Upper lobe of left lung (tissue), 6 donors: ENCODE measurements at places on chromosomes 4 and X. TPM values are rescaled to one million over a fixed set of nuclear protein-coding genes. Genes with fewer than 3 reads are reported as not detected.

DNA sequence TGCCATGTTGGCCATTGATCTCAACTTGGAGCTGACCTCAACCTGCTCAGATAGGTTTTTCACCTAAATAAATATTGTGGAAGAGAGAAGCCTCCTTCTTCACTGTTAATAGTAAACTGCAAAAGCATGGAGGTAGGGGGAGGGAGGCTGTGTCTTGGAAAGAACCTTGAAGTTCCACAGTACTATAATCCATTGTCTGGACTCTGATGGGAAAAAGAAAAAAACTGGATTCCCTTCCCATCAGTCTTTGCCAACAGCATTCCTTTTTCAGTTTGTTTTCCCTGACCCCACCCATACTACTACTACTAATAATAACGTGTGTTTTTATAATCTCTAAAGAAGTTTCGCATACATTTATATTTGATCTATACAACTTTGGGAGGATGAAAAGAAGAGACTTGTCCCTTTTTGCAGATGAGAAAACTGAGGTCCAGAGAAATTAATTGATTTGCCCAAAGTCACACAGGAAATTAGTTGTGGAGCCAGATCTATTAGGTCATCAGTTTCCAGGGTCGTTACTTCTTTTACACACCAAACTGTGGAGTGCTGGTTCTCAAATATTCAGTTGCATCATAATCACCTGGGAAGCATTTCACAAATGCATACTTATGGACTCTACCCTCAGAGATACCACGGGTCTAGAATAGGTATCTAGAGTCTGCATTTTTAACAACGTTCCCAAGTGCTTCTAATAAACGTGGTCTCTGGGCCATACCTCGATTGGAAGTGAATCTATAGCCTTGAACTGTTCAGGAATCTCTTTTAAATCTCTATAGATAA, 59.1 kb downstream of the LUZP4 start:
- no peaks in the 10 kb centered on the region for H3K36me3 ChIP-seq
- no peaks in the 10 kb centered on the region for H3K27me3 ChIP-seq
- H3K4me1 ChIP-seq, result peaks cover 15% of the 10 kb centered on the region
- no peak overlapping the region for H3K4me3 ChIP-seq

DNA sequence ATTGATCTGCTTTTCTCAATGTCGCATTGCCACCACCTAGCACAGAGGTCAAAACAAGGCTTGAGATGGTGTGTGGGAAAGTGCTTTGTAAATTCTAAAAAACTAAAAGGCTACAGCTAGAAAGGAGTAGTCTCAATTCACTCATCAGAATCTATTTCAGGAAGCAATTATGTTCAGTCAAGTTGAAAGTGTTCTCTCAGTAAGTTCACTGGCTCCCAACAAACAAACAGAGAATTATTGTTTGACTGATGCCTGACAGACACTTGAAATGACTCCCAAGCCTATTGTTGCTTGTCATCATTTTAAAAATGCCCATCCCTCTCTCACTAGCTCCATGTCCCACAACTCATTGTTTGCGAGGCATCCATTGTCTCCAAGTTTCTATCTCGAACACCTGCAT, 419.6 kb upstream of the CPEB2 start:
- no peak overlapping the region for H3K4me3 ChIP-seq
- no peaks in the 10 kb centered on the region for H3K4me1 ChIP-seq
- no peaks in the 10 kb centered on the region for H3K27me3 ChIP-seq
- no peaks in the 10 kb centered on the region for H3K36me3 ChIP-seq
- DNase-seq, result no peak
- H3K27ac ChIP-seq, result no peak overlapping the region

- no peaks in the 10 kb centered on the region for H3K4me1 ChIP-seq
- DNase-seq, result no peak
- H3K4me3 ChIP-seq, result no peak overlapping the region
These were observed 15.3 kb downstream of the AMER1 start for GRCh38 chrX:64190136-64190740.

The SGMS2 gene
- 222 TPM for total RNA-seq

DNA sequence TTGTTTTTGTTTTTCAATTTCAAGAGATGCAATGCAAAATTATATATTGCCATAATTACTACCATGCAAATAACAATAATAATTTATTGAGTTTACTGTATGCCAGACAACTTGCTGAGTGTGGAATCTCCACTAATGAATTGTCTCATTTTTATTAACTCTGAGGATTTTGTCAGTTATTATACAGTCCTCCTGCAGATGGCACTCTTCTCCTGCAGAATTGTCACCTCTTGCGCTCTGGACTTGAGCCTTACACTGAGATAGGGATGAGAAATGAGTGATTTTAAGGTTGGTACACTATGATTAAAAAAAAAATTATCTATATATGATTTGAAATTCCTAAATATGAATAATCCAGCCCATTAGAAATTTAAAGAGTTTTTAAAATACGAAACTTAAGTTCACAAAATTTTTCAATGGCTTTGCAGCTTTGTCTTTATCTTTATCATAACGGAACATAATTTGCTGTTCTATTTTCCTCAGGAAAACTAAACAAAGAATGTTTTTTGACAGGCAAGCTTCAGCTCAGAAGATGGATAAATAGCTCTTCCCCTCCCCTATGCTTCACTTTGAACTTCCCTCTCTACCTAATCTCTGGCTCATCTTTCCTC, 12.7 kb upstream of the PAQR3 start:
- H3K27me3 ChIP-seq, result no peaks in the 10 kb centered on the region
- no peak overlapping the region for H3K4me3 ChIP-seq
- DNase-seq, result no peak
- no peaks in the 10 kb centered on the region for H3K4me1 ChIP-seq
- no peaks in the 10 kb centered on the region for H3K36me3 ChIP-seq
- H3K27ac ChIP-seq, result no peak overlapping the region

- no peak overlapping the region for H3K27ac ChIP-seq
- no peaks in the 10 kb centered on the region for H3K4me1 ChIP-seq
- H3K27me3 ChIP-seq, result no peaks in the 10 kb centered on the region
- H3K4me3 ChIP-seq, result no peak overlapping the region
- no peak for DNase-seq
These were observed 167.5 kb downstream of the PALLD start for GRCh38 chr4:168664242-168664891.

- DNase-seq, result peak; percentile 64
- no peaks in the 10 kb centered on the region for H3K36me3 ChIP-seq
- no peak overlapping the region for H3K4me3 ChIP-seq
- no peak overlapping the region for H3K27ac ChIP-seq
- peaks cover 11% of the 10 kb centered on the region for H3K27me3 ChIP-seq
These were observed 5.2 kb downstream of the CPZ start for GRCh38 chr4:8597791-8598190.

GRCh38 chrX:155218777-155219176, 2.5 kb downstream of the VBP1 start:
- no peak for DNase-seq
- no peaks in the 10 kb centered on the region for H3K27me3 ChIP-seq
- H3K4me3 ChIP-seq, result no peak overlapping the region
- H3K27ac ChIP-seq, result no peak overlapping the region
- H3K4me1 ChIP-seq, result peaks cover 5% of the 10 kb centered on the region
- H3K36me3 ChIP-seq, result peaks cover 6% of the 10 kb centered on the region

GRCh38 chr4:8439914-8440491, 520 bp downstream of the ACOX3 start:
- peak overlapping the region; percentile 99 for H3K4me3 ChIP-seq
- no peak for DNase-seq
- peaks cover 31% of the 10 kb centered on the region for H3K4me1 ChIP-seq
- H3K36me3 ChIP-seq, result no peaks in the 10 kb centered on the region

DNA sequence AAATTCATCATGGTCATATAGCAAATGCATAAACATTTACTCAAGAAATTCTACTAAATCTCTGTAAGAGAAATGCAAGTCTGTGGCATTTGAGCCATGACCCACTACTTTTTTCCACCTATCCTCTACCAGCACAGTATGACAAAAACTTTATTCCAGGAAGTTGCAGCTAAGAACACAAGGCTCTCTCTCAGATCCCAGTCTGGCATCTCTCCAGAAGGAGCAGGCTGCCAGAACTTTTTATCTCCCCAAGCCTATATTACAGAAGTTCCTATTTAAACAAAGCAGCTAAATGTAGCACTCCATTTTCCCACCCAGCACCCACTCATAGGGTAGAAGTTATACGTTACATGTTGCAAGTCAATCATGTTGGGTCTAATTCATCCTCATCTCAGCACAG, 49.3 kb upstream of the EPGN start:
- H3K27ac ChIP-seq, result no peak overlapping the region
- H3K4me1 ChIP-seq, result no peaks in the 10 kb centered on the region
- no peak overlapping the region for H3K4me3 ChIP-seq
- H3K27me3 ChIP-seq, result no peaks in the 10 kb centered on the region
- H3K36me3 ChIP-seq, result no peaks in the 10 kb centered on the region

The GSPT2 gene
- 6.5 TPM for total RNA-seq

The DNAAF6 gene
- not detected for total RNA-seq

The RTL5 gene
- total RNA-seq, result 15.7 TPM

DNA sequence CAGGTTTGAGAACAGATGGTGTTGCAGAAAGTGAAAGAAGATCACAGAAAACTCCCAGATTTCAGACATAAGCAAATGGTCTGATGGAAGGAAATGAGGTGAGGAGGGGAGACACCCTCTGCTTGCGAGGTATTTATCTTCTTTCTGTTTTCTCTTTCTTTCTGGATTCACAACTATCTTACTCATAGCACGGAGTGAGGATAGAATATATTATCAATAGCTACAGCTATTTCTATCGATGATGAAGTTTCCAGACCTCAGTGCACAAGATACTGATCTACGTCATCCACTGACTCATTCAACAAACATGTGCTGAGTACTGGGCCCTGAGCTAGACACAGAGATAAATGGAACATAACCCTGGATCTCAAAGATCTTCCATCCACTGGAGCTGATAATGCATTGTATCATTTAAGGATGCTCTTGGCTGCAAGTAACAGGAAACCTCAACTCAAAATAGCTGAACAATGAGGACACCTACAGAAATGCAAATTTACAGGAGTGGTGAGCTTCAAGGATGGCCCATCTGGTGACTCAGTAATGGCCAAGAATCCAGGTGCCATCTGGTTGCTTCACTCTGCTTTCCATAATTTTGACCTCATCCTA, 21.2 kb downstream of the SLC2A9 start:
- no peak overlapping the region for H3K4me3 ChIP-seq
- H3K36me3 ChIP-seq, result no peaks in the 10 kb centered on the region
- no peaks in the 10 kb centered on the region for H3K27me3 ChIP-seq
- DNase-seq, result no peak

DNA sequence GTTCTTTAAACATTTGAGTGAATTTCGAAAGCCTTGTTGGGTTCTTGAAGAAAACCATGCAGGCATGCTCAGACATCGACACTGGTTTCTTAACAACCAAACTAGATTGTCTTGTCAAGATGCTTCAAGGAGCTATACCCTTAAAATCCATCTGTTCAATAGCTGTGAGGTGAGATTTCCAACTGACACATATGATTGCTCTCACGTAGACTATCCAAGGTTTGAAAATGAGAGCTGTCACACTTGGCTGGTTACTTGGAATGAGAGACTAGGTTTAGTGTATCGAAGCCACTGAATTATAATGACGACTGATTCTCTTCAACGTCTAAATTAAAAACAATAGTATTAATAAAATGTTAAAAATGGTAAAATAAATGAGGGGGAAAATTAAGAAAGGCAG, 2725.5 kb downstream of the ARAP2 start:
- no peak overlapping the region for H3K27ac ChIP-seq
- H3K27me3 ChIP-seq, result no peaks in the 10 kb centered on the region
- no peak overlapping the region for H3K4me3 ChIP-seq
- H3K36me3 ChIP-seq, result no peaks in the 10 kb centered on the region

The WDR1 gene
- 135 TPM for total RNA-seq

GRCh38 chrX:129718676-129719075, 20.1 kb upstream of the XPNPEP2 start:
- H3K36me3 ChIP-seq, result no peaks in the 10 kb centered on the region
- no peak overlapping the region for H3K4me3 ChIP-seq
- no peak for DNase-seq
- no peaks in the 10 kb centered on the region for H3K4me1 ChIP-seq
- H3K27me3 ChIP-seq, result no peaks in the 10 kb centered on the region
- H3K27ac ChIP-seq, result no peak overlapping the region

The CACNA1F gene
- 2.1 TPM for total RNA-seq

The CAPN6 gene
- total RNA-seq, result 0.40 TPM

The PAGE5 gene
- not detected for total RNA-seq

DNA sequence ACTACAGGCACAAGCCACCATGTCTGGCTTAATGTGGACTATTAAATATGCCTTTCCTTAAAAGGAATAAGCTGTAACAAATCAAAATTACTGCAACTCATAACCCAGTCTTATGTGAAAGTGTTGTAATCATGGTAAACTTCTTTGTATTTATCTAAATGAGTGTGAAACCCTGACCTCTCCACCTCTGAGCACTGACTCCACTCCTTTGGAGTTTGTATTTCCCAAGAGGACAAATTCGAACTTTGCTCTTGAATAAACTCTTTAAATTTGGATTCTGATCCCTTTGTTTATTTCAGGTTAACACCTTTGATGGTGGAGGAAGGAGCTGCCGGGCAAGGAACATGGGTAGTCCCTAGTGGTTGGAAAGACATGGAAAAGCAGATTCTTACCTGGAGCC, 48.3 kb upstream of the FAM9A start:
- no peaks in the 10 kb centered on the region for H3K36me3 ChIP-seq
- H3K27ac ChIP-seq, result no peak overlapping the region
- DNase-seq, result no peak
- no peaks in the 10 kb centered on the region for H3K4me1 ChIP-seq
- H3K4me3 ChIP-seq, result no peak overlapping the region

DNA sequence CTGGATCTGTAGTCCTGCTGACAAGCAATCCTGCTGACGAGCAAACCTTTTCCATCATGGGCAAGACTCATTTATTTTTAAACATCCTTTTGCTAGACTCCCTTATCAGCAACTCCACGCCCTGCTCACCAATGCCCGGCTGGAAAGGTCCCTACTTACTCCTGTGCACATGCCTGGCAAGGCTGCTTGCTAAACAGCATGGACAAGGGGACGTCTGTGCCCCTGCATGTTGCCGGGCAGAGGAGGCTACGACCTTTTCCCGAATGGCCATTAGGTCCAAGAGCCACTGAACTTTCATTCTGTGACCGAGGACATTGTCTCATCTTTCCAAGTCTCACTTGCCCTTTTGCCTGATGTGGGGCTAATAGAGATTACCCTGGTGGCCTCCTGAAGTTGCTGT, 98.6 kb downstream of the MGST2 start:
- H3K4me3 ChIP-seq, result peak overlapping the region; percentile 33
- no peaks in the 10 kb centered on the region for H3K36me3 ChIP-seq
- H3K27ac ChIP-seq, result peak overlapping the region; percentile 74
- DNase-seq, result no peak
- peaks cover 47% of the 10 kb centered on the region for H3K4me1 ChIP-seq
- no peaks in the 10 kb centered on the region for H3K27me3 ChIP-seq

GRCh38 chr4:76758290-76758882, 139.6 kb downstream of the SOWAHB start:
- peaks cover 29% of the 10 kb centered on the region for H3K36me3 ChIP-seq
- H3K4me3 ChIP-seq, result no peak overlapping the region
- no peak for DNase-seq
- peaks cover 3% of the 10 kb centered on the region for H3K4me1 ChIP-seq

The SPON2 gene
- total RNA-seq, result 23.2 TPM

The TEC gene
- 26.2 TPM for total RNA-seq

DNA sequence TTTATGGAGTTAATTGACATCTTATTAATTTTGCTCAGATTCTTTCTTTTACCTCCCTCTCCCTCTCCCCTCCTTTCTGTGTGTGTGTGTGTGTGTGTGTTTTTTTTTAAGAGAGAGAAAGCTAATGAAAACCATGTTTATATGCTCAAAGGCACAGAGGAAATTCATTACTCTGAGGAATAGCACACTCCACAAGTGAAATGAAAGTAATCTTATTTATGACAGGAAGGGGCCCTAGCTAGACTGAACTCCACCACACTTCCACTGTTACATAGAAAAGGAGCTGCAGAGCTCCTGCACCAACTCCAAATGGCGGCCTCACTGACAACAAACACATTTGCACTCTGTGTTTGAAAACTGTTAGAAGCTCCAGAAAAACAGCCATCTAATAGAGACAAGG, 150.6 kb downstream of the RASL11B start:
- no peak overlapping the region for H3K4me3 ChIP-seq
- peaks cover 15% of the 10 kb centered on the region for H3K4me1 ChIP-seq
- H3K36me3 ChIP-seq, result no peaks in the 10 kb centered on the region

The SPOCK3 gene
- total RNA-seq, result not detected
